ENCODE measurements at places on chromosomes 16 and 17. TPM values are rescaled to one million over a fixed set of nuclear protein-coding genes. Genes with fewer than 3 reads are reported as not detected.

XYLT1 gene
- total RNA-seq: 14.5 TPM

CLDN6 gene
- 743 TPM for total RNA-seq

TPSD1 gene
- total RNA-seq: not detected

KRTAP9-2 gene
- not detected for total RNA-seq

KRT23 gene
- not detected for total RNA-seq

KRT27 gene
- total RNA-seq: not detected

HBZ gene
- total RNA-seq: not detected

GRCh38 chr16:50839356-50839755 is 97.5 kb downstream of the CYLD start:
- H3K36me3 ChIP-seq: no peaks in the 10 kb centered on the region
- 0 out of 2 replicates have a peak, but pooled peaks cover 3% of the 10 kb centered on the region for H3K4me1 ChIP-seq
- DNase-seq: no peak
- H3K27ac ChIP-seq: no peak overlapping the region
- no peak overlapping the region for H3K4me3 ChIP-seq
- H3K27me3 ChIP-seq: no peaks in the 10 kb centered on the region

DNA sequence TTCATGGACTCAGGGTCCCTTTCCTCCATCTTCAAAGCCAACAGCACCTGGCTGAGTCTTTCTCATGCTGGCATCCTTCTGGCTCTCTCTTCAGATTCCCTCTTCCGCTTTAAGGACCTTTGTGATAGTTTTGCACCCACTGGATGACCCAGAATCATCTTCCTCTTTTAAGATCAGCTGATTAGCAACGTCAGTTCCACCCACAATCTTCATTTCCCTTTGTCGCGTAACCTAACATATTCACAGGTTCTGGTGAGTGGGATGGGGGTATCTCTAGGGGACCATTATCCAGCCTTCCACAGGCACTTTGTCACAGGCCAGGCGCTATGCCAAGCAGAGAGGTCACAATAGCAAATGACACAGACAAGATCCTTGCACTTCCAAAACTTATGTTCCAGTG is 593.8 kb downstream of the MAF start:
- no peak overlapping the region for H3K4me3 ChIP-seq
- H3K27ac ChIP-seq: no peak overlapping the region
- H3K4me1 ChIP-seq: no peaks in the 10 kb centered on the region
- no peaks in the 10 kb centered on the region for H3K36me3 ChIP-seq
- no peak for DNase-seq
- no peaks in the 10 kb centered on the region for H3K27me3 ChIP-seq

DNA sequence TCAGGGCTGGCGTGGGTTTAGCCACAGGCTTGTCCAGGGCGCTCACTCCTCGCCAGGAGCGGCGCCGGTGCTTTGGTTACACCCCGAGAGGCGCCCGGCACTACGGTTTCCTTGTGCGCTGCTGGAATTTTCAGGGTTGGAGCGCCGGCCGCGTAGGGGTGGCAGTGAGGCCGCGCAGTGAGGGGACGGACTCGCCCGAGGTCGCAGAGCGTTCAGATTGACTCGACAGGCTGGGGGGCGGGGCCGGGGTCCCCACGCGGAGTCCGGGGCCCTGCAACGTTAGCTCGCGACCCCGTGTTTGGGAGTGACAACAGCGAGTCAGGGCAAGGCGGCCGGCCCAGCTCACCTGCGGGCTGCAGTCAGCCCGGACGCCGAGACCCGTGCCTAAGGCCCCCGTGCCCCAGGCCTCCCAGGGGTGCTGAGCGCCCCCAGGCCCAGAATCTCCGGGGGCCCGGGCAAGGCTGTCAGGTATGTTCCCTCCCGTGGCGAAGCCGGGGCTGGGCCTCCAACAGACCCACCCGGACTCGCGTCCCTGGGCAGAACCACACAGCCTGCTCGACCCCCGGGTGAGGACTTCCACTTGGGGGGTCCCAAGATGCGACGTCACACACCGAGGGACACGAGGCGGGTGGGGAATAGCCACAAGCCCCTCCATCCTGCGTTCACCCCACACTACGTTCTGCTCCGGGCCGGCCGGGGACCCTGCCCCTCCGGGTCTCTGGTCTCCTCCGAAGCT is 1.3 kb upstream of the ACTG1 start:
- H3K36me3 ChIP-seq: peaks cover 38% of the 10 kb centered on the region
- DNase-seq: peak; percentile 83

GRCh38 chr16:997440-998051 is 16.0 kb downstream of the SOX8 start:
- no peaks in the 10 kb centered on the region for H3K4me1 ChIP-seq
- no peaks in the 10 kb centered on the region for H3K36me3 ChIP-seq
- no peak overlapping the region for H3K27ac ChIP-seq
- peak overlapping the region; percentile 27 for H3K4me3 ChIP-seq
- peak; percentile 80 for DNase-seq

DNA sequence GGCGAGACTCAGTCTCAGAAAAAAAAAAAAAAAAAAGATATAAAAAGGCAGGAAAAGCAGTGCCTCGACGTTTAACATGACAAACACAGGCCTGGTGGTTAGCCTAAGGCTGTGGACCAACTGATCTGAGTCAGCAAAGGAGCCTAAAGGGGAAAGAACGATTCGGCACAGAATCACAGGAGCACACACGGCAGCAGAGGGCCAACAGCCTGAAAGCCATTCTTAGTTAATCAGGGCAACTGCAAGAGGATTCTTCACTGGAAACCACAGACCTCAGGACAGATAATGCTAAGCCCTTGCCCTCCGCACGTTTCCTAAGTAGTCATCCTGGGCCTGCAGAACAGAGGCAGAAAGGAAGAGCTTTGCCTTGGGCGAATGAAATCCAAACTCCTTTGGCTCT is 14.7 kb downstream of the TMEM11 start:
- H3K36me3 ChIP-seq: peaks cover 21% of the 10 kb centered on the region
- H3K4me1 ChIP-seq: peaks cover 13% of the 10 kb centered on the region
- H3K4me3 ChIP-seq: peak overlapping the region; percentile 62
- H3K27ac ChIP-seq: peak overlapping the region; percentile 8

DNA sequence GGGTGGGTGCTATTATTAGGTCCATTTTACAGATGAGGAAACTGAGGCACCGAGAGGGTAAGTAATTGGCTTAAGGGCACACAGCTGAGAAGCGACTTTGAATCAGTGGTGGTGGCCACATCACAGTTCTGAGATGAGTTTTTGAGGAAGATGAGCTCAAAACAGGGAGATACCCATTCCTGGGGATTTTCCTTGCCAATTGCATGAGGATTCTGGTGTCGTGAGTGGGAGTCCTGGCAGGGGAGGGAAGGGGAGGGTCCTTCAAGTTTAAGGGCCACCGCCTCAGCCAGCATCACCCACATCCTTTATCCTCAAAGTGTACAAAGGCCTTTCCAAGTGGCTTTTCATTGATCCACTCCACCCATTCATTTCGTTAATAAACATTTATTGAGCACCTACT is 45.3 kb downstream of the IL21R start:
- H3K27ac ChIP-seq: no peak overlapping the region
- H3K27me3 ChIP-seq: no peaks in the 10 kb centered on the region
- no peaks in the 10 kb centered on the region for H3K4me1 ChIP-seq
- no peak overlapping the region for H3K4me3 ChIP-seq

- no peak for DNase-seq
- H3K4me1 ChIP-seq: no peaks in the 10 kb centered on the region
- no peak overlapping the region for H3K27ac ChIP-seq
- H3K27me3 ChIP-seq: no peaks in the 10 kb centered on the region
- peaks cover 94% of the 10 kb centered on the region for H3K36me3 ChIP-seq
Measured at GRCh38 chr17:21019976-21020586, 22.7 kb downstream of the USP22 start.

- H3K4me1 ChIP-seq: no peaks in the 10 kb centered on the region
- H3K27me3 ChIP-seq: no peaks in the 10 kb centered on the region
- peak; percentile 90 for DNase-seq
- H3K27ac ChIP-seq: no peak overlapping the region
- H3K4me3 ChIP-seq: no peak overlapping the region
Measured at GRCh38 chr17:81254955-81255717, 16.0 kb downstream of the NDUFAF8 start.

- 0 out of 2 replicates have a peak, but pooled peaks cover 2% of the 10 kb centered on the region for H3K36me3 ChIP-seq
- DNase-seq: no peak
- H3K4me1 ChIP-seq: peaks cover 3% of the 10 kb centered on the region
- H3K4me3 ChIP-seq: no peak overlapping the region
- H3K27me3 ChIP-seq: no peaks in the 10 kb centered on the region
Measured at GRCh38 chr16:81601601-81602255, 157.1 kb downstream of the CMIP start.

DNA sequence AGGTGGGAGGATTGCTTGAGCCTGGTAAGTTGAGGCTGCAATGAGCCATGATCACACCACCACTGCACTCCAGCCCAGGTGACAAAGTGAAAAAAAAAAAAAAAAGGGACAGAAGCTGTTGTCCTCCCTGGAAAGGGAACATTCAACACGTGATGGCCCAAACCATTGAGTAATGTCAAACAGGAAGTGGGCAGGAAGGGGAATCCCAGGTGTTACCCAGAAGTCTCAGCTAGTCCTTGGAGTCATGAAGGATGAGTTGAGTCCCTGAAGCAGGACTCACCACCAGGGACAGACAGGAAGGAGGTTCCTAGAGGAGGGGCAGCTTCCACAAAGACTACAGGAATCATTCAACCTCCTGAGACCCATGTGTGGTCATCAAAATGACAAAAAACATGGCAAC is 19.8 kb upstream of the CMIP start:
- H3K27ac ChIP-seq: no peak overlapping the region
- H3K4me3 ChIP-seq: no peak overlapping the region
- no peak for DNase-seq
- no peaks in the 10 kb centered on the region for H3K27me3 ChIP-seq
- no peaks in the 10 kb centered on the region for H3K36me3 ChIP-seq

DNA sequence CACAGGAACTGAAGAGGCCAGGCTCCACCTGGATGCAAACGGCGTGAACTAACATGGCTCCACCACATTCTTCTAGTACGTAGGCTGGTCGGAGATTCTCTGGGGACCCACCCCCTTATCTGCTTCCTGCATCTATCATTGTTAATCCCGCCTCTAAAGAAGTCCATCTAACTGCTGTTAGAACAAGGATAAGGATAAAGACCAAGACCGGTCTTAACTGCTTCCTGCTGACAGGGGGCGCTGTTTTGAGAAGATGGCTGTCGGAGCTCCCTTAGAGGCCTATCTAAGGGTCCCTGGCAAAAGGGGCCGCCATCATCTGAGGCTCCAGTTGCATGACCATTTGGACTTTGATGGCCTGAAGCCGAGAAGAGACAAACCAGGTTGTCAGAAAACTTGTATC is 25.8 kb upstream of the TNFSF12 start:
- H3K4me3 ChIP-seq: no peak overlapping the region
- H3K36me3 ChIP-seq: peaks cover 3% of the 10 kb centered on the region

GRCh38 chr16:66668777-66669444 is 27.6 kb downstream of the CMTM4 start:
- no peak overlapping the region for H3K4me3 ChIP-seq
- no peak overlapping the region for H3K27ac ChIP-seq
- no peaks in the 10 kb centered on the region for H3K4me1 ChIP-seq
- peaks cover 2% of the 10 kb centered on the region for H3K36me3 ChIP-seq

DNA sequence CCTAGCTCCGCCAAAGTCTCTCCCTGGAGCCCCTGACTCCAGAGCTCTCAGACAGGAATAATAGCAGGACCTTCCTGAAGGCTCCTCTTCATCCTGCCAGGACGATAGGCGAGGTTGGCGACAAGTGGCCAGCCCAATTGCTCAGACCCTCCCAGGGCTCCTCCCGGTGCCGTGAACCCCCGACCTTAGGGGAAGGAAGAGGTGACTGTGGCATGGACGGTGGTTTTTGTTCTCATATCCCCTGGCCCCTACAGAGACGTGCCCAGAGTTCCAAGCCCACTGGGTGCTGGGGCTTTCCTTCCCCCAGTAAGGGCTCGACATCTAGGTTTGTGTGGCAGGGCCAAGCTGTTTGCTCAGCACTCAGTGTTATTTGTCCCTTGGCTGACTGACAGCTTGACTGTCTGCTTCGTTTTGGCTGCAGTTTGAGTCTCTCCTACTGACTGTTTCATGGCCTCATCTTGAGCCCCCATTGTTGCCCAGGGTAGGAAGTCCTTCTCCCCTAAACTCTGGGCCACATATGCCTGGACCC is 4.6 kb upstream of the ADCY7 start:
- no peaks in the 10 kb centered on the region for H3K36me3 ChIP-seq
- no peak overlapping the region for H3K4me3 ChIP-seq
- H3K27ac ChIP-seq: no peak overlapping the region
- no peaks in the 10 kb centered on the region for H3K27me3 ChIP-seq
- no peak for DNase-seq
- H3K4me1 ChIP-seq: no peaks in the 10 kb centered on the region

GRCh38 chr16:80367037-80367658 is 173.6 kb upstream of the DYNLRB2 start:
- no peak overlapping the region for H3K27ac ChIP-seq
- no peaks in the 10 kb centered on the region for H3K36me3 ChIP-seq
- no peaks in the 10 kb centered on the region for H3K27me3 ChIP-seq
- H3K4me1 ChIP-seq: no peaks in the 10 kb centered on the region

DNA sequence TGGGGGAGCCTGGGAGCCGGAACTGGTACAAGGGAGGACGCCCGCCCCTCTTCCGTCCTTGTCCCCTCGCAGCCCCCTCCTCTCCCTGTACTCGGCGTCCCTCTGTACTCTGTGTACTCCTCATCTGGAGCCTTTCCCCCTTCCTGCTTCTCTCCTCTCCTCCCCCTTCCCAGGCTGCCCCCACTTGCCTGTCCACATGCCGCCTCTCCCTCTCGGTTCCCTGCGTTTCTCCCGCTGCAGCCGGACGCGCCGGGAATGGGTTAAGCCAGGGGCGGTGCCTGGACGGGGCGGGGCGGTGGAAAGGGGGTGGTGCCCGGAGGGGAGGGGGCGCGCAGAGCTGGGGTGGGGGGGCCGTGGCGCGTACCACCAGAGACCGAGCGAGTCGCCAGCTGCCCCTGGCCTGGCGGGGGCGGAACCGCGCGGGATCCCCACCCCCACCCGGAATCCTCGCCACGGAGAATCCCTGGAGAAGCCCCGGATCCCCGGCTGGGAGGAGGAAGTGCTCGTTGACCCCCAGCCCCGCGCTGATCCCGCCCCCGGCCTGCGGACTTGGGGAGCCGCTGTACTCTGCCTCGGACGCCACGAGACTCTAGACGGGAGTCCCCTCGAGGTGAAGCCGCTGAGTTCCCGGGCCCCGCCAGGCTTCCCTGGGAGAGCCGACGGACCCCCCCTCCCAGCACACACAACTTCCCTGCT is 22.6 kb downstream of the GJD3 start:
- no peak overlapping the region for H3K27ac ChIP-seq
- no peaks in the 10 kb centered on the region for H3K36me3 ChIP-seq
- H3K4me3 ChIP-seq: peak overlapping the region; percentile 69
- H3K4me1 ChIP-seq: peaks cover 22% of the 10 kb centered on the region
- peak; percentile 65 for DNase-seq
- H3K27me3 ChIP-seq: peaks cover 18% of the 10 kb centered on the region

All from H9 (cell line).